ENCODE measurements at places on chromosomes 1 and 21.

- no peak for DNase-seq
Observed at GRCh38 chr21:21929789-21930188, 931.6 kb downstream of the NCAM2 start.

DNA sequence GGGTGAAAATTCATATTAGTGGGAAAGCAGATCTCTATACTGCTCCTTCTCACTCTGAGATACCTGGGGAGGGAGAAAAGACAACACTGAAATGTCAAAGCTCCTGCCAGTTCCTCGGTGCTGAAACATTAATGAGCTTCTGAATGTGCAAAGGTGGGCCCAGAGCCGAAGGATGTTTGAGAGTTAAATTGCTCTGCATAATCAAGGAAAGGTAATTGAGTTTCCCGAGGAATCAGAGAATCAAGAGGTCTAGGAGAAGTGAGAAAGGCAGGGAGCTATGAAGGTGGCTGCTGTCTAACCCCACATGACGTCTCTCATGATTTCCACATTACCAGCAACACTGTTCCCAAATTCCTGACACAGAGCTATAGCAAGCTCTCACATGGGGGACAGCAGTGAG lies 346.7 kb downstream of the SMYD3 start:
- DNase-seq, result no peak

- peak; percentile 69 for DNase-seq
Observed at GRCh38 chr1:149885339-149886120, 13.8 kb upstream of the BOLA1 start.

DNA sequence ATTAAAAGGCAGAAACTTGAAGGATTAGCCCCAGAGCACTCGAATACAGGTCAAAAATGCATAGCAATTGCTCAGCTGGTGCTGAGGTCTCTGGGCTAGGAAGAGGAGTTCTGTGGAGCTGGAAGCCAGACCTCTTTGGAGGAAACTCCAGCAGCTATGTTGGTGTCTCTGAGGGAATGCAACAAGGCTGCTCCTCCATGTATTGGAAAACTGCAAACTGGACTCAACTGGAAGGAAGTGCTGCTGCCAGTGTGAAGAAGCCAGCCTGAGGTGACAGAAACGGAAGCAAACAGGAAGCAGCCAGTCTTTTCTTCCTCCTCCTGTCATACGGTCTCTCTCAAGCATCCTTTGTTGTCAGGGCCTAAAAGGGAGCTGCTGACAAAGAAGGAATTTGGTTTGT lies 233.4 kb upstream of the FGGY start:
- peak; percentile 17 for DNase-seq

DNA sequence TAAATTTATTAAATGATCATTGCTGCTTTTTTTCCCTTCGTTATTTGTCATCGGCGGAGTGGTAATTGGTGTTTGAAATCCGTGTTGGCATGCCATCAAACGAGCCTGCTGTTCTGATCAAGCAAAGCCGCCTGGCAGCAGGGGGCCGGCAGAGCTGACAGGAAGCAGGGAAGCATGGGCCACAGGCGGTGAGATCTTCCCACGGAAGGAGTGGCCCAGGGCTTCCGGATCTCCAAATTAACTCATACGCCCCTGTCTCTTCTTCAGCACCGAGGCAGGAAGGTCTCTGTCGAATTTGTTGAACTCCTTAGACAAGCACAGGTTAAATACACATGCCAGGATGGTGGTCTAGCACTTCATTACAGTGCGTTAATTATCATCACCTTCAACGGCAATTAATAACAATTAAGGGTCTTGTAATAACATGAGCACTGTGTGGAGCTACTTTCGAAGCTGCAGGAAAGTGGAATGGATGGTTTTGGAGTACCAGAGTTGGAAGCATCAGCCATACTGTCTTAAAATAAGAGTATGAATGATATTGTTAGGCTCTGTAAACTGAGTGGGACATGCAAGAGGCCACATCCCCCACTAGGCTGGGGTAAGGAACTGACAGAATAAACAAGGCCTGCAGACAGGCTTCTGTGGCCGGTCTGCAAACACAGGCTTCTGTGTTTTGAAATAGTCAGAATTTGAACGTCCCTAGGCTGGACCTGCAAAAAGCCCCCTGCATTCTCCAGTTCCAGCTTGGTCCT lies 199.4 kb upstream of the DAB1 start:
- DNase-seq, result no peak

All from common myeloid progenitor, CD34-positive (primary cell).